AG20443 (cell line): ENCODE measurements at places on chromosomes 7 and 10.
A peak's percentile ranks its signal among the peaks of the same experiment; 100 is the strongest.

DNA sequence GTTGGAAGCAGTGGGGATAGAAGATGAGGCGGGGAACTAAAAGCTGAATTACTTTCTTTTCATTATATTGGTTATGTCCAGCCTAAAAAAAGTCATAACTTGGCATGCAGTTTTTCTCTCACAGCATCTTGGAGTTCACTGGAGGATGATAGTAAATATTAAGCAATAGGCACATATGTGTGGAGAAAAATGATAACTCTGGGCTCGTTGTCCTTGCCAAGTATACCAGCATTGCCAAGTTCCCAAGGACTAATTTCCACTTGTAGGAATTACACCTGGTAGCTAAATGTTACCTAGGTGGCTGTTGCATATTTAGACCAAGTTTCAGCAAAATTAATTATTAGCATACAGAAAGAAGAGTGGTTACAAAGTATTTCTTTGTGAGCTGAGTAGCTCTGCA lies 1007.6 kb downstream of the ANKRD7 start:
- DNase-seq, result no peak

DNA sequence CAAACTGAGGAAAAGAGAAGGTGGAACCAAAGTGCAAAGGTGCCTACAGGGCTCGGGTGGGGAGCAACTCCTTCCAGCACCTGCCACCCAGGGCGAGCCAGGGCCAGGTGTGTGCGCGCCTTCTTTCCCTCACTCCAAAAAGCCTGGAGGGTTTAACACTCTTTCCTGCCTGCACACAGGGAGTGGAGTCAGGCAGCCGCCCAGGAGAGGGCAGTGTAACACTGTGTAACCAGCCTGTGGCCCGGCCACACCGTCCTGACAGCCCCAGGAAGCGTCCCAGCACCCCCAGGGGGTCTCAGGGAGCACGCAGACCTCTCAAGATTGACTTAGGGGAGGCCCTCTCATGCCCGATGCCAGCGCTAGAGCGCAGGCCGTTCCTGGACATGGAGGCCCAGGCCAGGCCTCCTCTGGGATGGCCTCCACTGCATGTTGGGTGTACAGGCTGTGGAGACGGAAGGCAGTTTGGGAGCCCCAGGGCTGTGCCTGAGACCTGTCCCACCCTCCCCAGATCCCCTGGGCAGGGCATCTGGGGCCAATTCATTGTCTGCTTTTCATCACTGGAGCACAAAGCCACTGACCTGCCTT lies 13.4 kb downstream of the BRI3 start:
- DNase-seq, result peak; percentile 69

DNA sequence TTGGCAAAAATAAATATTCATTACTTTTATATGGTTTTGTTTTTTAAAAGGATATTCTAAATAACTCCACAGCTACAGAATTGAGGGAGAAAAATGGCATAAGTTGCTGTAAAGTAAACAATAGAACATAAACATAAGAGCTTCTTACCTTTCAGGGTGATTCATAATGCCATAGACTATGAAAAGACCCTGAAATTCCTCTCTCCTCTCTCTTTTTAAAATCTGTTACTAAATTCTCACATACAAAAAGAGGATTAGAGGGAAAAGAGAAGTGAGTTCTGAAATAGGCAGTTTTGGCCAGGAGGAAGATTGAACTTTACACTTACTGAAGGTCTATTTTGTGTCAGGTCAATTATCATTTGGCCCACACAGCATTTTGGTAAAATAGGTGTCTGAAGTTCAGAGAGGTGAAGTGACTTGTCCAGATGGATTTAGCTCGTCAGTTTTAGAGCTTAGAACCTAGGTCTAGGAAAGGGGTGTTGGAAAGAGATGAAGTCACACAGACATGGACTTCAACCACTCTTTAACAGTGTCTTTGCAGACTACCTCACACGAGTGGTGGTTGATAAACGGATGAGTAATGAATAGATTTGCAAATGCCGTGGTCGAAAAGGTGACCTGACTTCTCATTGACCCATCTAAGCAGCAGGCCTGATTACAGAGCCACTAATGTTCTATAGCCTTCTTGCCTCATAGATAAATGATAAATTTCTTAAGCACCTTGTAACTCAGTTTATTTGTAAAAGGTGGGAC lies 190.6 kb upstream of the CCDC6 start:
- DNase-seq, result no peak

GRCh38 chr7:96114190-96114589 lies 207.7 kb downstream of the SLC25A13 start:
- DNase-seq, result no peak

- no peak for DNase-seq
These were observed 187.3 kb upstream of the PRSS58 start for GRCh38 chr7:142445019-142445686.

DNA sequence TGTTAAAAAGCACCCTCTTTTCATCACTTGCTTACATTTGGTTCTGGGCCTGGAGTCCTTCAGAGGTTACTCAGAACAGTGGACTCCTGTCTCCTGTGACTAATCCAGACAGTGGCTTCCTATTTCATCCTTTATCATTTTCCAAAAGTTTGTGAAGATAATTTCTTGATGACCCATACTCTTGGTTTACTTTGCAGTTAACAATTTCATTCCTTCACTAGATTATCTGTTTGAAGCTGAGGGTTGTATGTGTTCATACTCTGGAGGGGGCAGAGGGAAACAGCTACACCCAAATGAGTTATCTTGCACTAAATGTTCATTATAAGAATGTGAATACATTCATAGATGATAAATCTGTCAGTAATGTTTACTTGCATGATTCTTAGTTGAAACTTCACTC lies 124.7 kb downstream of the ZNF248 start:
- DNase-seq, result no peak

- DNase-seq, result no peak
These were observed 641.1 kb downstream of the PCDH15 start for GRCh38 chr10:54159924-54160323.

DNA sequence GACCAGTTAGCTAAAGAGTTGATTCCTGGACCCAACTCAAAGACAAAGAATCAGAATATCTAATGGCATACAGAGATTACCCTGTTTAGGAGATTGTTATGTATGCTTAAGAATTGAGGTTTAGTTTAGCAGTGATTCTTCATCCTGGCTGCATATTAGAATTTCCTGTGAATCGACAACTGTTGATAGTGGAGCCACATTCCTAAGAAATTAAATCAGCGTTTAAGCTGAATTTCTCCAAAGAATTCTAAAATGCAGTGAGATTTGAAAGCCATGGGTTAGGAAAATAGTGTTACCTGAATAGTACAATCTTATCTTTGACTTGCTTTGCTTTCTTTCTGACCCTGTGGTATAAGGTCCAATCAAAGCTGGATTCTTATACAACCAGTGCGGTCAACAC lies 16.4 kb upstream of the FERD3L start:
- no peak for DNase-seq

GRCh38 chr10:14820010-14820774 lies 17.6 kb downstream of the CDNF start:
- DNase-seq, result peak; percentile 82

- no peak for DNase-seq
These were observed 16.0 kb downstream of the TMEM273 start for GRCh38 chr10:49172061-49172776.

- peak; percentile 66 for DNase-seq
These were observed 126.5 kb downstream of the CUBN start for GRCh38 chr10:17003151-17003550.

DNA sequence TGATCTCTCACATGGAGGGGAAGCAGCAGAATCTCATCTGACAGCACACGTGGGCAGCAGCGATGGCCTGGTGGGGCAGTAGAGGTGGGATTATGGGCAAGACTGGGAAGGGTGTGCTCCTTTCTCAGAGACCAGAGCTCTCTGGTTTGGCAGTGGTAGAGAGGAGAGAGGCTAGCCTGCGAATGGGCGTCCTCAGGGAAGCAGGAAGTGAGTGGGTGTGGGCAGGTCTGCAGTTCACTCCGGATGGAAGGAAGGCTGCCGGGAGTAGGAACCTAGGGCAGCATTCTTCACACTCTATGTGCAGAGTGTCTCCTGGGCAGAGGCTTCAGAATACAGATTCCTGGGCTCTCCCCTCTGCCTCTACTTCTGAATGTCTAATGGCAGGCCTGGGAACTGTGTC lies 162.8 kb upstream of the BMPER start:
- DNase-seq, result no peak

DNA sequence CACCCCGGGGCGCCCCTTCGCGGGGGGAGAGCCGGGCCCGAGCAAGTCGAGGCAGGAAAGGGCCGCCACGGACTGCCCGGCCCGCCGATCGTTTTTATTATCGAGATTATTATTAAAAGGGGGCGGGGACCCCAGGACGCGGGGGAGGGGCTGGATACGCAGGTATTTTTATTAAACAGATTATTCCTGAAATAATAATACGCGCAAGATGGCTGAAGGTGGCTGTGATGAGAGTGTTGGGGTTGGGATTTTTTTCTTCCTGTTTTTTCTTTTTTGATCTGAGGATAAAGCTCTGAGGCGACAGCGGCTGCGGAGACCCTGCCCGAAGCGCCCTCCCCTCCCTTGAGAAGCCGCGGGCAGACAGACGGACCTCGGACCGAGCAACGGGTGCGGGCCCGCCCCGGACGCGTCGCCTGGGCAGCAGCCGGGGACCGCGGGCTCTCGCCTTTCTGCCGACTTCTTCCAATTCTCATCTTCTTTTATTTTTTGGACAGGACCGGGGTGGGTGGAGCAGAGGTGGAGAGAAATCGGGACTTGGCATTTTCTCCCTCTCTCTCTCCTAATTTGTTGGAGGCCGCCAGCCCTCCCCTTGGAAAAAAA lies 1.4 kb upstream of the TRIM8 start:
- DNase-seq, result peak; percentile 65

DNA sequence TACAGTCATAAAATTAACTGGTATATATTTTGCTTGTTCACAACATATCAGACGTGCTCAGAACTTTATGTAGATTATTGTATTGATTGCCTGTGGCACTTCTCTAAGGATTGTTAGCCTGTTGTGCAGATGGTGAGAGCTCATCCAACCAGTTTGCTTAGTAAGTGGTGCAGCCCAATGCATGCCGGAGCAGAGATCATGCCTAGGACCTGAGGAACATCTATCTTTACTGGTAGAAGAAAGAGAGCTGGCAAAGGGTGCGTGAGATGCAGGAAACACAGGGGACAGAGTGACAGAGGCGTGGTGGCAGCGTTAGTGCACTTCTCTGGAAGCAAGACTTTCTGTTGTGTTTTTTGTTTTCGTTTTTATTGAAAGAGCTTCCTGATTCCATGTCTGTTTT lies 35.9 kb downstream of the CCM2 start:
- no peak for DNase-seq

DNA sequence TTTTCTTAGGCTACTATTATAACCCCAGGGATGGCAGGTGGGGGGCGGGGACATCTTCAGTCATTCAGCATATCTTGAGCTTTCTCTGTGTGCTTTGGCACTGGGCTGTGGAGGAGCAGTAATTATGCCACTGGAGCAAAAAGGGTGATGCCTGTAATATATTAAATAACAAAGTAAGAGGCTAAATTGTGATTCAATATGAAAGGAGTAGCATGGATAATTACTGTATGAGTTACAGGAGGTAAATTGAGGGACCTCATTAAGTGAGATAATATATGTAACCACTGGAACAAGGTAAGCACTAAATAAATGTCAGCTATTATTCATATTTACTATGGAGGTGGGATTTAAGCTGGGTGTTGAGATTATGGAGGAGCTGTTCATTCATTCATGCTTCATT lies 3.3 kb upstream of the STN1 start:
- no peak for DNase-seq

DNA sequence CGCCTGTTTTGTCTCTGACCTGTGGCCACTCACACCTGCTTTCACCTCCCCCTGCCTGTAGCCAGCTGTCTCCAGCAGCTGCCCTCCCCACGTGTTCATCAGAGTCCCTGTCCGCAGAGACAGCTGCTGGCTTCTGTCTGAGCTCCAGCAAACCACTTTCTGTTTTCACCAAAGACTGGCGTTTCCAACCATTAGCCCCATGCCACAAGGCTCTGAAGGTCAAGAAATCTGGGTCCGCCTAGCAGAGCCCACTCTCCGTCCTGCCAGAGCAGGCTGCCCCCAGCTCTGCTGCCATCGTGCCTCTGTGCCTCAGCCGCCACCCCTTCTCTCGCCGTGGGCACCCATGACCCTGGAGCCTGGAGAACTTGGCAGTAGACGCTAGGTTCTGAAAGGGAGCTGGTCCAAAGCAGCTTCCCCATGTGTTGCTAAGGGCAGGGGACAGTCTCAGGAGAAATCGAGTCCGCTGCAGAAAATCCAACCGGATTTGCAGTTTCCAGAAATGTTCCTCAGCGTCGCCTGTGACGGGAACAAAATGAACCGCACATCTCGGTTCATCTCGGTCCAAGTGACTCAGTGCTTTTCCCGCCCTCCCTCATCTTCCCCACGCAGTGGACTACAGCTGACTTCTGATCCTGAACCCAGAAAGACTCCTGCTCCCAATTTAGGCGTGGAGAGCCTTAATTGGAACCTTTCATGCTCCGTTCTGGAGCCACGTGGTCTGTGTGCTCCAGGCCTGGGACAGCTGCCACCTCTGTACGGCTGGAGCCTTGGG lies 28.0 kb downstream of the TMEM120A start:
- peak; percentile 85 for DNase-seq

DNA sequence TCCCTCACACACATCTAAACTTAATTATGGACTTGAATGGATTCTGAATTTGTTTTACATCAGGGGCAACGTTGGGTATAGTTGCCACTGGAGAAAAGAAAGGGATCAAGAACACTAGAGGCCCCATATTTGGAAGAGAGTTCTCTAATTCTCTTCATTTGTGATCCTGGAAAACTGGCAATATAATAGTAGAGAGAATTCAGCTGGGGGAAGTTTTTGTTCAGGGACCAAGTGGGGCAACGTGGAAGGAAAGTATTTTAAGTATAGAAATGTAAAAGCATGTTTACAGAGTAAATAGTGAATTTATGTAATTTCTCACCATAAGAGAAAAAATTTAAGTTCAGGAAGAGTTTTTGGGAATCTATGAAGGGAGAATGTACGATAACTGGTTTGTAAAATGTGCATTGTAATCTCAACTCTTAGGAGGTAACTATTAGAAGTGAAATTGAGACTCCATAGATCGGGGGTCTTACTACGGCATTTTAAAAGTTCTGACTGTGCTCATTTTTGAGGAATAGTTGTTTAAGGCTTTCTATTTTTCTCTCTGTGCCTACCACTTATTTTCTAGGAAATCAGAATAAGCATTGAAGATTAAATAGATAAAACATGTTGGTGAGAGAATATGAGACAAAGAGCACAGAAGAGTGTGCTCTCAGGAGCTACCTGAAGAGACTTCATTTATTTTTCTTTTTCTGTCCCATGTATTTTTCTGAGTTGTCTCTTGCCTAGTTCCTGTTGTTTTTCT lies 3.4 kb downstream of the SDHAF3 start:
- no peak for DNase-seq

- DNase-seq, result no peak
These were observed 48.8 kb downstream of the PITRM1 start for GRCh38 chr10:3123571-3124411.

GRCh38 chr7:119879835-119880234 lies 393.1 kb upstream of the KCND2 start:
- DNase-seq, result no peak

GRCh38 chr7:20331910-20332813 lies 1.5 kb downstream of the ITGB8 start:
- no peak for DNase-seq

- no peak for DNase-seq
These were observed 3.1 kb upstream of the CLEC5A start for GRCh38 chr7:141949911-141950310.

DNA sequence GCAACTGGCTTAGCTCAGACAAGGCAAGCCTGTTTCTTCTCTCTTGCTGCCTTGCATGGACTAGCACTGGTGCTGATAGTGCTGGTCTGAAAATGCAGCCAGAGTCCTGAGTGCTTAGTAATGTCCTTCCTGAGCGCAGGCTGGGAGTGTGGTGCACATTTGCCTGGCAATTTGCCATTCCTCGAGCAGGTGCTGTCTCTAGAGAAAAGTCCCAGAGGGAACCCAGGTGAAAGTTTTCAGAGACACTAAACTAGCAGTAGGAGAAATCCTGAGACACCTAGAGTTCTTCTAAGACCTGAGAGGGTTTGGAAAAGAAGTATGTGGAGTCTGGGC lies 1.9 kb downstream of the SFTPD start:
- DNase-seq, result peak; percentile 6
